Fibroblast of skin of left quadriceps (primary cell): ENCODE measurements at places on chromosomes 7 and 10.

DNA sequence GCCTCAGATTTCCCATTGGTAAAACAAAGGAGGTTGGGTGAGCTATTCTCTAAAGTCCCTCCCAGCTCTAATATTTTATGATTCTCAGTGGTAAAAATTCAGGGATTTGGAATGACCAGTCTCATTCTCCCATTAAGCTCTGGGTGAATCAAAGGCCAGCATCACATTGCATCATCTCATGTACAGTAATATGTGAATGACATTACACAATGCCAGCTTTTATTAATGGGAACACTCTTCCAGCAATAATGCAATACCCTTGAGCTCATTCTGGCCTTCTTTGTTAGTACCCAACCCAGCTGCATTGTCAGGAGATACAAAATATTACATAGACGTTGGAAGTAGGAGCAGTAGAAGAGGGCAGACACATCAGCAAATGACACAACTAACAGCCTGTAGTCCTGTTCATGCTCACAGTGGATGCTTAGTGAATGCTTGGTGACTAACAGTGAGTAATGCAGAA is 100.0 kb upstream of the EGR2 start:
- peak; percentile 74 for DNase-seq

DNA sequence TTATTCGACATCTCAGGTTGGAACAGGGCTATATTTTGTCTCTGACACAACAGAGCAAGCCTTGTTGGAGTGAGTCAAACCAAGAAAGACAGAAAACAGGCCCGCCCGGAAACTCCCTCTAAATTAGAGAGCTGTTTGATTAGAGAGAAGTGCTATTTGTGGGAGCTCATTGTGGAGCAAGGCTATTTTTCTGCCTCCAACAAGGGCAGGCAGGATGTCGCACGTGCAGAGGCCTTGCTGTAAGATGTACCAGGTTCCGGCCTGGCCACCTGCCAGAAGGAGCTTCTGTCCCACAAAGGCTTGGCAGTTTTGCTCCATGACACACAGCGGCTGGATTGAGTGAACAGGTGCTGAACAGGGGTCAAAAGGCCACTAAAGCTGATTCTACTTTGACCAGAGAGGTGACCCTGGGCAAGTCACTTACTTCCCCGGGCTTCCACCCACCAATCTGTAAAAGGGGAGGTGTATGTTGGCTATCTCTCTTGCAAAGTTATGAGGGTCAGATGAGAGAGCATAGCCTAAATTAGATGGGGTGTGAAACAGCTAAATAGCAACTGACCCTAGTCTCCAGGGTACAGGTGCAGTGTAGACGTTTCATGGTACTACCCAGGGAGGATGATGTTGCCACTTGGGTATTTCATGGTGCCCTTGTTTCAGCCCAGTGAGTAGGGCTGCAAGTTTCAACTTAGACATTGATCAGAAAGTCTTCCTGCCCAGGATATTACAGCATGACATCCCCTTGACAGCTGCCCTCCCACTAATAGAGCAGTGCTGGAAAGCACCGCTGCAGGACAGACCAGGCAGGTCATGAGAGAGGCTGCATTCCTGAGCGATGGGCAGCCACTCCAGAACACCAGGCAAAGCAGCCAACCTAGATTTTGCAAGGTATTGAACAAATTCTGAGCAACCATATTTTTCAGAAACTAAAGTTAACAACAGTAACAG is 62.0 kb downstream of the VSTM4 start:
- no peak for DNase-seq

- DNase-seq, result no peak
Measured at GRCh38 chr10:20888620-20889330, 8.3 kb downstream of the NEBL start.

GRCh38 chr10:55078121-55078520 is 277.1 kb upstream of the PCDH15 start:
- no peak for DNase-seq

DNA sequence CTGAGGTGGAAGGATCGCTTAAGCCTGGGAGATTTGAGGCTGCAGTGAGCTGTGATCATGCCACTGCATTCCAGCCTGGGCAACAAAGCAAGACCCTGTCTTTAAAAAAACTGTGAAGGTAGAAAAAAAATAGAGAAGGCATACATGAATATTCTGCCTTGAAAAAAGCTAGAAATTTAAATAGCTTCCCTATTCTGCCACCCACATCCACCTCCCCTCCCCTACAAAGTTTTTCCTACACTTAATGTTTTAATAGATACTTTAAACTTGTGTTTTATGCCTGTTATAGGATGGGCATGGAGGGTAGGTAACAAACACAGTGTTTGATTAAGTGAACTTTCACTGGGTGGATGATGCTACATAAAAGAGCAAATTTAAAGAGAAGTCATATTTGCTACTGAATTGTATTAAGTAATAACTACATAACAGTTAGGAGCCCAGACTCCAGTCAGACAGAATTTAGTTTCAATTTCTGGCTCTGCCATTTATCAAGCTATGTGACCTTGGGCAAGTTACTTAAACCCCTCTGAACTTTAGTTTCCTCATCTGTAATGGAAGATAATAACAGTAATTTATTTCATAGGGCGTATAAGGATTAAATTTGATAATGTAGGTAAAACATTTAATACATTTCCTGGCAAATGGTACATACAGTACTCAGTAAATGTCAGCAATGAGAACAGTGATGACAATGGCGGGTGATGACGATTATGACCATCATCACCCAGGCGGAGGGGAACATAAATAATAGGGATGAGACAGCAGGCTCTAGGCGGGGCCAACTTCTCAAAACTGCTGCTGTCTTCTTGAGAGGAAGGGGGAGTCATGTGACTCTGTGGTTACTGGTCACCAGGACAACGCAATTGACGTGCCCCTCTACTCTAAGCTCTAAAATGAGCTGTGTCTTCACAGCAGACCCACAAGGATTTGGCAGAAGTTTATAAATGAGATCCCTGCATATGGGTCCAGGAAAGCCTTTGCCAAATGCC is 15.8 kb downstream of the DNMBP start:
- DNase-seq, result peak; percentile 87

DNA sequence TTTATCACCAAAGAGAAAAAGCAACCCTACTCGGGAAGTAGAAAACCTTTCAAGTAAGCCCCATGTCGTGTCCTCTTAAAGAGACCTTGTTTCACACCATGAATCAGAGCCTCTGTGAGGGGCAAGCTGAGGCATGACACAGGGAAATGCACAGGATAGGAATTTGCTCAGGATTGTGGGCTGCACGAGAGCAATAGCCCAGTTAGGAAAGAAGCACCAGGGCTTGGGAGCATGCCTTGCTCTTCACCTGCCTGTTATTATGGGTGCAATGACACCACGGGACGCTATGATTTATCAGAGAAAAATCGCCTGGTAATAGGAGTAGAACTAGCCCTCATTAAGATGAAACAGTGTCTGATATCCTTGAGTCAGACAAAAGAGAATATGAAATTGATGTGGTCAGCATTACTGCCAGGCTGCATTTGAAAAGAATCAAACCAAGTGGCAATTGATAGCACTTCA is 562.9 kb upstream of the NRP1 start:
- DNase-seq, result no peak

- DNase-seq, result no peak
Measured at GRCh38 chr7:37108615-37109014, 340.0 kb downstream of the ELMO1 start.

- DNase-seq, result no peak
Measured at GRCh38 chr10:73019100-73019499, 64.5 kb upstream of the PLA2G12B start.

- DNase-seq, result peak; percentile 87
Measured at GRCh38 chr7:84529480-84530205, 335.1 kb upstream of the SEMA3A start.

- DNase-seq, result peak; percentile 42
Measured at GRCh38 chr7:69932034-69932628, 333.9 kb downstream of the AUTS2 start.

- no peak for DNase-seq
Measured at GRCh38 chr7:1236132-1236661, 3.5 kb downstream of the UNCX start.

DNA sequence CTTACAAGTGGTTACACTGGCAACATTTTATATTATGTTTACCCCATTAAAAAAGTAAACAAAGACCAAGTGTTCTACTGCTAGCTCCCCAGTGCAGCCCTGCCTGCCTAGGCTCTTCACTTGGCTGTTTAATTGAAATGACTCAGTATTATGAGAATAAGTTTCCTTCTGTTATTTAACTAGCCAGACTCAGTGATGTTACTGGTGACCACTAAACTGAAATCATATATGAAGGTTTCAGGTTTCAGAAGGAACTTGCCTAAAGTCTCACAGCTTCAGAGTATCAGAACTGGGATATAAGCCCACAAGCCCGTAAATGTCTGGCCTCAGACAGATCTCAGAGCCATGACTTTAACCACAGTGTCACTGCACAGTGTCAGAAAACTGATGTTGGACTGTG is 66.8 kb upstream of the EXOC4 start:
- no peak for DNase-seq

DNA sequence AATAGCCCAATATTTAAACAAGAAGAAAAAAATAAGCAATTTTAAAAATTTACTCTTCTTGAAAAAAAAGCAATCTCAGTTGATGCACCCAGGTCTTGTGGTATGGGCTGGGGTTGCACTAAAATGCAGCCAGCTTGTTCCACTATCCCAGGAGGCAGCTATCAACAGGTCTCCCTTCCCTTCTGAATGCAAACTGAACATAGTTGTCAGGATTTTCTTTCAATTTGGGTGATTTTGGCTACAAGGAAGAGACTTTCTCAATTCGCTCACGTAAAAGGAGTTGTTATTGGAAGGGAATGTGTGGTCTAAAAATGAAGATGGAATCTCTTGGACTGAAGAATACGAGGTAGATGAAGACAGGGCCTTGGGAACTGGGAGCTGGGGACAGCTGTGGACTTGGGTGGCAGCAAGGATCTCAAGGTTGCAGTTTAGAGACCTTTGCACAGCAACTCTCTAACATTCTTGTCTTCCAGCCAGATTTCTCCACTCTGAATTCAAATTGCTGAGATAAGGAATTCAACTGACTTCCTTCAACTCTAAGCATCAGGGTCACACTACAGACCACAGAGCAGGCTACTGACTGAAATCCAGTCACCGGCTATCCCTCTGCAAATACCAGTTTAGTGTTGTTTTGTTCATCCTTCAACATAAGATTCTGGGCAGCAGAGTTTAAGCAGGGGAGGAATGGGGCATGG is 3.1 kb upstream of the TMEM26 start:
- no peak for DNase-seq

DNA sequence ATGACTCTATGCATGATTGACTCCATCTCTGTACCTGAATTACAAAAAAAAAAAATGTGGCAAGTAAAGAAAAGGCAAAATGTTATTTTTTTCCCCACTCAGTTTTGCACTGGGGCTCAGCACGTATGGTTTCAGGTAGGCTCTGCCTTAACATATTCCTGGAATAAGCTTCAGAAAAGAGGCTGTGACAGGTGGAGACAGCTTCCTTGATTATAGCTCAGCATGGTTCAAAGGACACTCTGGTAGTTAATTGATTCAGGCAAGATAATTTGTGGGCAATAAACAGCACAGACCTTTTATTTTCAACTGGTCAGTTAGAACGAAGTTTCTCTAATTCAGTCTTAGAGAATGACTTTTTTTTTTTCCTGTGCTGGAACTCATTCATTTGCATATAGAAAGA is 347.3 kb downstream of the GALNT17 start:
- DNase-seq, result no peak

GRCh38 chr10:9900751-9901150 is 1116.9 kb upstream of the CELF2 start:
- DNase-seq, result no peak

- DNase-seq, result no peak
Measured at GRCh38 chr10:128744811-128745305, 618.6 kb upstream of the MKI67 start.

DNA sequence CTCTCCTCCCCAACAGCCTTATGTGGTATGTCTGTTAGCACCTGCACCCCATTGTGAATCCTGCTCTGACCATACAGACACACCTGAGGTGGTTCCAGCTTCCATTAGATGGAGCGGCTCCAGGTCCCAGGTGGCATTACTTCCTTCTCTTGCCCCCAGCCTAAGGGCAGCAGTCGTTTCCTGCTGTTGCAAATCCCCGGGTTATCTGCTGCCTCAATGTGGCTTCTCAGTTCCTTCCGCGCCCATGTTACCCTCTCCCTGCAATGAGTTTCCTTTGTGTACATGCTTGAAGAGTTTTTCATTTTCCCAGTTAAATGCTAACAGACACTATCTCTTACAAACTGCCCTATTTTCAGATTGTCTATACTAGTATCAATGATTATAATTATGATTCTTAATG is 62.8 kb upstream of the PRKCQ start:
- DNase-seq, result no peak

GRCh38 chr7:138865843-138866242 is 67.8 kb upstream of the ATP6V0A4 start:
- no peak for DNase-seq

GRCh38 chr7:31065840-31066239 is 13.7 kb downstream of the ADCYAP1R1 start:
- DNase-seq, result no peak

GRCh38 chr10:130127364-130128061 is 8.7 kb upstream of the GLRX3 start:
- DNase-seq, result peak; percentile 30

DNA sequence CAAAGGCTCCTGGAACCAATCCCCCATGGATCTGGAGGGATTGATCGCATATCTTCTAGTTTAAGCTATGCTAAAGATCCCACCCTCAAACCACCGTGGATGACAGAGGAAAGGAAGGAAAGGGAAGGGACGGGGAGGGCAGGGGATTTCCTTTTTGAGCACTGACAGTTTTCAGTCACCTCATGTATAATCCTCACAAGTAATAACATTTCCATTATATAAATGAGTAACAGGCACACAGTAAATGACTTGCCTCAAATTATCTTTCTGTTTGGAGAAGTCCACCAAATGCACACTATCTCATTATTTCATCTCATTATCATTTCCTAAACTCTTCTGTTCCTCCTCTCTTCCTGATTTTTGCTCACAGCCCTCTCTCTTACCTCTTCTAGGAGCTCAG is 127.1 kb upstream of the AOAH start:
- DNase-seq, result no peak

- no peak for DNase-seq
Measured at GRCh38 chr7:55150709-55151451, 132.1 kb downstream of the EGFR start.

DNA sequence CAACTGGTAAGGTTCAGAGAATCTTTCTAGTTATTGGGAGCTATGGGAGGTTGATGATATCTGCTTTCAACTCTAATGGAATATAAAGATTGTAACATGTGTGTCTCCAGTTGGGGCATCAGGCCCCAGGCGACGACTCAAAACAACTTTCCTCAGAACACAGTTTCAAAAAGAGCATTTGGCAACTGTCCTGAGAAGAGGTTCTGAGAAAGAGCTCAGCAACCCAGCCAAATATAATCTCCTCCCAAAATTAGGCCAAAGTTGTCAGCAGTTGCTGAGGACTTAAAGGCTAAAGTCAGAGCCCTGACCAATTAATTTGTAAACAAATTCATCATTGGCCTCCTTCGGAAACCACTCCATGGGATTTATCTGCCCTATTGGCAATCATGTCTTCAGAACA is 251.1 kb upstream of the NFE2L3 start:
- no peak for DNase-seq

GRCh38 chr7:73577627-73578341 is 595 bp downstream of the TBL2 start:
- DNase-seq, result no peak
